NCI-H460 (cell line): ENCODE measurements at places on chromosomes 1 and 21.

DNA sequence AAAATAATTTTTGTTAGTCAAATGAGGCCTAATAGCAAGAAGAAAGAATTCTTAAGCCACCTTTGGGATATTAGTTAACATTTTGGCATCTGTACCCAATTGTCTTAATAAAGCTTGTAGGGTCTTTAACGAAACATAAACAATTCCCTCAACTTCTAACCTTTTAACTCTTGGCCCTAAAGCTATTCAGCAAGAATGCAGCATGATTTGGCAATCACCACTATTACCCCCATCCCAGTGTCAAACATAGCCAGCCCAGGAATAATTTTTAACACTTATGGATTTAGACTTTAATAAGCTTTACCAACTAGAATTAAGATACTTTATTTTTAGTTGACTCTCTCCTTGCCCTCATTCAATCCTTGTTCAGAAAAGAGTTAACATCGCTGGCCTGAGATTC, 2.5 kb upstream of the SLC16A4 start:
- DNase-seq = no peak

DNA sequence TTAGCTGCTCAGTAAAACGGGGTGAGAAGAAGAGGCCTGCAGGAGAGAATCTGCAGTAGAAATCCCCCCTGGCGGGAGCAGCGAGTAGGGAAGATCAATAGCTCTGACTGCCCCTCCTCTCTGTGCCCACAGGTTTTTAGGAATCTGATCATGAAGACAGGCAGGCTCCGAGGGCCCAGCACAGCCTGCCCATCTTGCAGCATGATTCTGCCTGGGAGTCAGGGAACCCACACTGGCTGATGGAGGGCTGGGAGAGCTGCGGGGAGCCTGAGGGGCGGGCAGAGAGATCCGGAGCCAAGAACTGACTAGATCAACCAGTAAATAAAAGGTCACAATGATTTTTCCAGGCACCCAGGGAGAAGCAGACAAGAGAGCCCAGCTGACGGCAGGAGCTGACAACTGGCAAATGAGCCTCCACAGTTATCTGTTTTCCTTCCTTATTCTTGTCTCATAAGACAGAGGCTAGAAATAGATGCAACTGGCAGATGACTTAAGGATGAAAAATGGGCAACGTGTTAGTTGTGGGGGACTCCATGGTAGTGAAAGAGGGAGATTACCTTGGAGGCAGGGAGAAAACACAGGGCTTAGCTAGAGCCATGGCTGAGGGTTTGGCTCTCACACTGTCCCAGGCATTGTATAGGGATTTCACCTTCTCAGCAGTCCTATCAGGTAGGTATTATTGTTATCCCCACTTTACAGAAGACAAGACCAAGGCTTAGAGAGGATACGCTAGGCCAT, 116.2 kb downstream of the PLXNA2 start:
- DNase-seq = no peak

- no peak for DNase-seq
These were observed 32.7 kb upstream of the MTR start for GRCh38 chr1:236762410-236762809.

DNA sequence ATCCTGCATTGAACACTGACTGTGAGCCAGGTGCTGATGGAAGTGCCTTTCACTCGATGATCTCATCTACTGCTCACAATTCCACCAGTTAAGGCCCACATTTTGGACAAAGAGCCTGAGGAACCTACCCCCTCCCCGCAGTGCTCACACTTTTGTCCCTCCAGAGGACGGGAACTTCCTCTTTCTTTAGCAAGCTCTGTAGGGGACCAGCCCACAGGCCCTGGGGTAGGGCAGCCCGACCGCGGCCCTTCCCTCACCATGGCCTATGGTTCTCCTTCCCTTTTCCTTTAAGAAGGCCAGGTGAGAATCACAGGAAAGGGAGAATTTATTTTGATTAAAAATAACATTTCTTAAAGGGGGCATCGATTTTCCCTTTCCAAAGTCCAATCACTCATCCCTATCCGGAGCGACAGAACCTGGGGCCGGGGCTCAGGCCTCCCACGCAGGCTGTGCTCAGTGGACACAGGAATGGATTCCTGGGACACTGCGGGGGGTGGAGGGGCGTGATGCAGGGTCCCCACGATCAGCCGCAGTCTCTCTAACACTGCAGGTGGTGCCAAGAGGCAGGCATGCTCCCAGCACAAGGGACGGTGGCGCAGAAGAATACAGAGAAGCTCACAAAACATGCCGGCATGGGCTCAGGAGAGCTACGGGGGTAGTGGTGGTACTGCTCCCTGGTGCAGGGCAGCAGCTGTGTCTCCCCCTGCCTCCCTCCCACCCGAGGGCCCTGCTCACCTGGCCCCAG, 8.9 kb upstream of the KCNE1 start:
- no peak for DNase-seq
